ENCODE measurements at places on chromosomes 11 and 22.

DNA sequence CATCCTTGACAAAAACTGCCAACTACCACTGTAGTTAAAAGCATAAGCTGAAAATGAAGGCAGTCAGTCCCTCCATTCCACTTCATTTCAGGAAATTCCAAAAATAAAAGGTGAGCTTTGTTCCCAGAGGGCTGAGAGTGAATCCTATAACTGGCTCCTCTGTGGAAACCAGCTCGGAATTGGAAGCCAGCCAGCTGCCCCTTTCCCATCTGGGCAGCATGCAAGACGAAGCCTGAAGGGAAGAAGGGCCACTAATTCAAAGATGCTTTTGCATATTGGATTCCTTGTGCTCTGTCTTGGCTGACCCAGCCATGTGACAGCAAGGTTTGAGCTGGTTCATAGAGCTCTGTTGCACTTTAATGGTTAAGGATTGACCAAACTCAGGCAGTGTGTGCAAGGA, 83.4 kb downstream of the ALX4 start:
- DNase-seq, result no peak

- DNase-seq, result no peak
Observed at GRCh38 chr22:47423266-47423665, 660.8 kb downstream of the TBC1D22A start.

DNA sequence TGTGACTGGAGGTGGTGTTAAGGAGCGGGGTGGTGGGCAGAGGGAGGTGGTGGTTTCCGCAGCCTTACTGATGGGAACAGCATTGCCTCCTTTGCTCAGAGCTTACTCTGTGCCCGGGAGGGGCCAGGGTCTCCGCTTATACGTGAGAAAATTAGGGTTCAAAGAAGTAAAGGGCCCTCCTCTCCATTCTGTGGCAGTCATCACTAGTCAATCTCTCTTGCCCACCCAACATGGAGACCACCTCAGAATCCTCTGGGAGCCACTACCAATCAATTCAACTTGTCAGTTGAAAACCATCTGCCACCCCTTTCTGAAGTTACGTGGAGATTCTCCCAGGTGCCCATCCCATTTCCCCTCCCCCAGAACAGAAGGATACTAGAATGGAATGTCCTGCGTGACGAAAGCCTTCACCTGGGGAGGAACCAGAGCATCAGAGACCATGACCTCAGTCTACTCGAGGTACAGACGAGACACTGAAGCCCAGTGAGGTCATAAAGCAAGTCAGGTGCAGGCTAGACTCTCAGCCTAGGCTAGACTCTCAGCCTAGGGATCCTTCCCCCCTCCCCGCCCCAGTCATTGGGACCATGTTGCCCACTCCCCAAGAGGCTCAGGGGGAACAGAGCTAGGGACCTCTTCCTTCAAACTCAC, 2.0 kb downstream of the SELENOM start:
- no peak for DNase-seq

DNA sequence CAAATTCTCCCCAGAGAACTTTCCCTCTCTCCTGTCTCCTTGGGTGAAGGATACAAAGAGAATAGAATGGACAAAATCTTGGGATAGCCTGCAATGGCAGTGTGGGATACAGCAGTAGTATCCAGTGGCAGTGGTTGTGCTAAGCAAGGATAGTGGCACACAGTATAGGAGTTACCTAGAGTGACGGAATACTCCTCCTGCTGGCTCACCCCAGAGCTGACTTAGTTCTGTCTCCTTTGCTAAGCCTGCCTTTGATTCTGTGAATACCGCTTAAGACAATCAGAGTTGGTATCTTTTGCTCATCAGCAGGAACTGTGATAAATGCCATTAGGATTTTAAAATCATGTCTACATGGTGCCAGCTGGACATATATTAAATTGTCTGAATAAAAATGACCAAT, 404.3 kb downstream of the JRKL start:
- no peak for DNase-seq

GRCh38 chr11:32852207-32852606, 22.5 kb downstream of the PRRG4 start:
- DNase-seq, result no peak

Data from kidney epithelial cell (primary cell).